ENCODE measurements at places on chromosomes 1 and 21.
A peak's percentile ranks its signal among the peaks of the same experiment; 100 is the strongest.

GRCh38 chr1:2267051-2267830, 39.1 kb downstream of the SKI start:
- no peak for DNase-seq

- DNase-seq: no peak
These were observed 71.4 kb upstream of the GORAB start for GRCh38 chr1:170460414-170461155.

- no peak for DNase-seq
These were observed 590.6 kb downstream of the NUF2 start for GRCh38 chr1:163912170-163912884.

- no peak for DNase-seq
These were observed 6.0 kb downstream of the FCRLB start for GRCh38 chr1:161727256-161727924.

- DNase-seq: no peak
These were observed 21.9 kb downstream of the FAM20B start for GRCh38 chr1:179047636-179047997.

DNA sequence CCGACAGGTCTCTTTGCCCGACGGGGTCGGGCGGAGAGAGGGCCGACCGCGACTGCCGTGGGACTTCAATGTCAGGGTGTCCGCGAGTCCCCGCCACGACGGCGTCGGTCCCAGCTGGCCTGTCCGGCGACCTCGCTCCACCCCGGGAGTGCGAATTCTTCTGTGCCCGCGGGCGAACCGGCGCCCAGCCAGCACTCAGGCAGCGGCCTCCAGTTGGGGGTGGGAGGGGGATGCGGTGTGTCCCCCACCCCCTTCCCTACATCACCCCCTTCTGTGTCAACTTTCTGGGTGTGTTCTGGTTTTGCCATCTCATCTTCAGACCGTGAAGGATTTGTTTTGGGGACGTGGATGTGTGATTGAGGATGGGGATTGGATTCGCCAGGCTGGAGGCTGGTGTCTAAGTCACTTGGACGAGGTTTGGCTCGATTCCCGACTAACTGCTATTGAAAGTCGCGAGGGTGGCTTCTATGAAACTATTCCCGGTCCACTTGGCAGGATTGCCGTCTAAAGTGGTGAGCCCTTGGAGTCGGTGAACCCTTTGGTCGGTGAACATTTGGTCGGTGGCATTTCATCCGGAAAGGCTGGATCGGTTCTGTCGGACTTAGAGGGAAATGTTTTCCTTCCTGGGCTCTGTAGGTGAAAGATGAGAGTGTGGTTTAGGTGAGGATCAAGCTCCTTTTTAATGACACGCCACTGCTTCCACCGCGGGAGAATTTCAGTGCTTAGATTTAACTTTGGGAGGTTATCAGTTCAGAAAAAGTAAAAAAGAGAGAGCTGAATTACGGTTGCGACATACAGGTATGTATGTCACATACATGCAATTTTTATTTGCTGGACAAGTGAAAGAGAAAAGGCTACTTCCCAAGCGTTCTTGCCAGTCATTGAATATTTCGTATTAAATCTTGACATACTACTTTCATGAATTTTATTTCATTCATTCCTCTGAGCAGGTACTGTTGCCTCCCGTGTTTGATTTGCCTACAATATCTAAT, 771 bp downstream of the ABCD3 start:
- no peak for DNase-seq

DNA sequence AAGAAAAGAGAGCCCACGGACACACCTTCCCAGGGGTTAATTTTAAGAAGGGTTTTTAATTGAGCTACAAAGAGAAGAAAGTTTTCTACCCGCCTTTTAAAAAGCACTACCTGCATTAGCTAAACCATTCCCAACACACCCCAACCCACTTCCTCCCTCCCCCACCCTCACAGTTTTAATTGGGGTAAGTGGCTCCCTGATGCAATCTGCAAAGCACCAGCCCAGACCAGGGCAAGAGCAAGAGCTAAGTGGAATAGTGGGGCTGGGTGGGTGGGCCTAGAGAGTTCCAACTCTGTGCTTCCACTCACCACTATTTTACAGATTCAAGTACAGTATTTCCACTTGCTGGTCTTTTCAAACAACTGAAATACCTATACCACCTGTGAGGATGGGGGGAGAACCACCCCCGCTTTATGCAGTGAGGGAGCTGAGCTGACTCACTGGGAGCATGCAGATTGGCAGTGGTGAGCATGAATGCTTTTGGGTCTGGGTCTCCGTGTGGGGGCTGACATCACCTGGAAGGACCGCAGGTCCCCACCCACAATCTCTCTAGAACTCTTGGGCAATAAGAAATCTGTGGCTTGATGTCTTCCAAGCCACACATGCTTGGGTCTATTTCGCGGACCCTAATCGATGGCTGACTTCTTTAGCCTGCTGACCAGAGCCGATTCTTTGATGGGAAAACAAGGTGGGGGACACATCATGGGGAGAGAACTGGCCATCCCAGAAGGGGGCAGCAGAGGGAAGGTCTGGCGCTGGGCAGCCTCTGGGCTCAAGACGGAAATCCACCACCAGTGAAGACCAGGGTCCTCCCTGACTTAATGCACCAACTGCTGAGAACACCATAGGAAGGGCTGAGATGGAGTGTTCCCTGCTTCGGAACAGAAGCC, 95.5 kb downstream of the SSBP3 start:
- DNase-seq: peak; percentile 51

- DNase-seq: no peak
These were observed 63.4 kb downstream of the B3GALT5 start for GRCh38 chr21:39675993-39676661.

- no peak for DNase-seq
These were observed 905 bp downstream of the LIX1L start for GRCh38 chr1:145956781-145957442.

- peak; percentile 42 for DNase-seq
These were observed 10.4 kb upstream of the GALE start for GRCh38 chr1:23810818-23811540.

- no peak for DNase-seq
These were observed 4.4 kb upstream of the KCNN3 start for GRCh38 chr1:154874465-154874864.

DNA sequence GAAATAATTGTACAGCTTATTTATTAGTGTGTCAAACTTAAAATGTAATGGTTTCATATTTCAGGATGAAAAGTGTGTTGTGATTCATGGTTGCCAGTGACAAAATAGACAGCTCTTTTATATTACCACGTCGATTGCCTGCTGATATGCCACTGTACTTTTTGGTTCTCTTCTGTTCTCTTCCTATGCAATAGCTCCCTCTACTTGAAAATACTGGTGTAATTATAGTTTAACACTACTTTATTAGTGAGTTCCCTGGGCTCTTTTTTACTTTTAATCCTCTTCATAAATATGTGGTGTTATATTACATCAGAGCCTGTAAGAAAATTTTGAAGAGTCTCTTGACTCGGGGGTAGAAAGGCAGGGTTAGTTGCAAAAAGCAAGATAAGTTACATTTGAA, 111.3 kb downstream of the PATJ start:
- no peak for DNase-seq

GRCh38 chr1:117044217-117044616, 15.9 kb upstream of the TTF2 start:
- no peak for DNase-seq

DNA sequence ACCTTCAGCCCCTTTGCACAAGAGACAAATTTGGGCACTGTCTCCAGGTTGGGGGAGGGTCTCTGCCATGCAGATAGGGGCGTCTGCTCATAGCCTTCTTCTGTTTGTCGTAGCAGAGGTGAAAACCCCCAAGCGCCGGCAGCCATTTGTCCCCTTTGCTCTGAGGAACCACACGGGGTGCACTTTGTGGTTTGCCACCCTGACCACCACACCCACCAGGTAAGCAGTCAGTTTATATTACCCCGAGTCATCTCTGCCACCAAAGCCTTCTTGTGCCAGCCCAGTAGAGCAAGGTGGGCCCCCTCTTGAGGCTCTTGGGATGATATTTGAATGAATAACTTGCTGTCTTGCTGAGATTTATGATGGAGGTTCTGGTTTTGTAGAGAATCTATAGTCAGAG, 111.8 kb downstream of the VPS13D start:
- DNase-seq: no peak

DNA sequence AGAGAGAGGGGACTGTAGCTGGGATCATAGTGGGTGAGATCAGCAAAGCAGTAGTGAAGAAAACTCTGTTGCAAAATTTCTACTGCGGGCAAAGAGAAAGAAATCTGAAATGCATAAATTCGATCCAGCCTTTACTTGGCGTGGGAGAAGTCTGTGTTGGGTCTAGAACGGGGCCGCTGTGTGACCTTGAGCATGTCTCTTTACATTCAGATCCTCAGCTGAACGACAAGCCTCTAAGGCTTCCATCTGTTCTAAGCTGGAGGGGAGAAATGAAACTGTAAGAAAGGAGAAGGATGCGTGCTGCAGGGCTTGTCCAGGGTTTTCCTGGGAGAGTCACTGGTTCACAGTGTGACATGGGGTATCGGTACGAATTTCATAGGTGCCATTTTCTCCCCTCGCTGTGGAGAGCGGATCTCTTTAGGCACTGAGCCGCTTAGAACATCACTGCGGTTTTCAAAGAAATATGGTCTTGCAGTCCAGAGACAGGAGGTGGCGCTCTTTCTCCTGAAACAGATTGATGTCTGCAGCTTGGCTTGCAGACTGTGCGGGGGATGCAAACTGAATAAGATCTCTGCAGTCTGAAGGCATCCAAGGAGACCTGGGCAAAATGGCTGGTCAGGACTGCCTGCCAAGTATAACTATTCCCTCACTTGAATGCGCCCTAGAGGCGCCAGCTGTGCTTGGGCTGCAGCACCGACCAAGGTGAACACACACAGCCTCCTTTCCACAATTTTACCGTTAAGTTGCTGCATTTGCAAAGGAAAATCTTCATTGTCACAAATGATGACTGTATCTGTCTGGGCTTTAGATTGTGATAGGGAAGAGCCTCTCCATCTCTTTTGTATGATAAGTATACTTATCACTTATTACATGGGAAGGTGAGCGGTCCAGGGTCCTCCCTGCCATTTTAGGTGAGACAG, 104.1 kb downstream of the XCL2 start:
- DNase-seq: peak; percentile 43

- no peak for DNase-seq
These were observed 17.7 kb downstream of the KCNC4 start for GRCh38 chr1:110227774-110228173.

DNA sequence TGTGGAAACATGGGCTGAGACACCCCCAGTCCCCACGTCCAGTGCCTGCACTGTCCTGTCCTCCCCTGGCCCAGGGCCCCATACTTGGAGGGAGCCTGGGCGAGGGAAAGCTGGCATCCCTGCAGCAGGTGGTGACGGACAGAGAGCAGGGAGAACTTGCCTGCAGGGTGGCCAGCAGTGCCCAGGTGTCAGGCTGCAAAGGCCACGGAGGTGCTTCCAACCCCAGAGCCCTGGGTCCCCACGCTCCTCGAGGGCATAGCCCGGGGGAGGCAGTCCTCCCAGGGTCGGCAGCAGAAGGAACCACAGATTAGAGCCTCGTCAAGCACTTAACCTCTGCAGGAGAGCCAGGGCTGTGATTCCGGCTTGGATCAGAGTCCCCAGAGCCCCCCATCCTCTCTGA, 77.5 kb downstream of the ARHGEF16 start:
- no peak for DNase-seq

DNA sequence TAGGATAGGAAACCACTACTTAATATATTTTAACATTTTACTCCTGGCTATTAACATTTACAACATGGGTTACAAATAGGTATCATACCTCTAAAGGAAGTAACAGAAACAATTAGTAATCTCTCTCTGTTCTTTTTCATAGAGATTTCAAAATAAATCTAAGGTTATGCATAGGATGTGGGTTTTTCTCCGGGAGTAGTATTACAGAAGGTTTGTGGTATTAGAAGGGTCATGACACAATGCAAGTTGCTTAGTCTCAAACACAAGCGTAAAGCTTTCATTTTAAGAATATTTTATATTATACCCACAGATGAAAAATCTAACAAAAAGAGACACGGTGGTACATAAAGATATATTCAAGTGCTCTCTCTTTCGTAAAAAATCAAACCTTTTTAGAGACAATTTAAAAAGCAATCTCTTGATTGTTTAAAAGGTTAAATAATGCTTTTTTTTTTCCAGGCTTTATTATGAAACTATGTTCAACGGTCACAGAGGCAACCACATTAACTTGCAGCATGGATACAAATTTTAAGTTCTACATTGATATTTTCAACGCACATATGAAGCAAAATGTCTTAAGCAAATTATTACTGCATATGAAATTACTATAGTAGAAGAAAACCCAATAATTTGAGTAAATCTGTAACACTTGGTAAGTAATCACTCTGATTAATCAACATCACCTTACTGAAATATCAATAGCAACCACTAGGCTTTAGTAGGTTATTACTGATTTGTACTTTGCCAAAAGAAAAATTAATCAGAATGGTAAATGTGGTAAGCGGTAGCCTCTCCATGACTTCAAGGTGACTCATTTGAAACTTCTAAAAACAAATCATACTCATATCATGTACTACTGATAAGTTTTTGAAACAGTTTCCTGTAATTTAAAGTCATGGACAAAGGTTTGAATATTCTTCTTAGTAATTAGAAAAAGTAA, 97.4 kb upstream of the GFI1 start:
- DNase-seq: no peak

- no peak for DNase-seq
These were observed 172.4 kb downstream of the CACNA1E start for GRCh38 chr1:181655756-181656155.

DNA sequence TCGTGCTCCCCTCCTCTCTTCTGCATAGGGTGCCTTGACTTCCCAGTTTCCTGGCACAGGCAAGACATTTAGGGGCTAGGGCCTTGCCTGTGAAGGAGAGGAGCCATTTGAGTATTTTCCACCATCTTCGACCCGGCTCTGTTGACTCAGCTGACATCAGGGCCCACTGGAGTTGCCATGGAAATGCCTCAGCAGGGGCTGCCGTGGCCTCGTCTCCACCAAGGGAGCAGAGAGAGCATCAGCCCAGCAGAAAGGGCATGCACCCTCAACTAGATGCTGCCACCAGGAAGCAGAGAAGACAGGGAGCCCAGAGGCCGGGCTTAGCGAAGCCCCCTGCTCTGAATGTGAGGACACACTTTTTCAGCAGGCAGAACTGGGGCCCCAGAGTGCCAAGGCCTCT, 101.9 kb upstream of the ACTL8 start:
- no peak for DNase-seq

GRCh38 chr1:83103341-83103740, 895.6 kb downstream of the TTLL7 start:
- DNase-seq: no peak

GRCh38 chr1:166884040-166884642, 8.1 kb upstream of the TADA1 start:
- DNase-seq: no peak

DNA sequence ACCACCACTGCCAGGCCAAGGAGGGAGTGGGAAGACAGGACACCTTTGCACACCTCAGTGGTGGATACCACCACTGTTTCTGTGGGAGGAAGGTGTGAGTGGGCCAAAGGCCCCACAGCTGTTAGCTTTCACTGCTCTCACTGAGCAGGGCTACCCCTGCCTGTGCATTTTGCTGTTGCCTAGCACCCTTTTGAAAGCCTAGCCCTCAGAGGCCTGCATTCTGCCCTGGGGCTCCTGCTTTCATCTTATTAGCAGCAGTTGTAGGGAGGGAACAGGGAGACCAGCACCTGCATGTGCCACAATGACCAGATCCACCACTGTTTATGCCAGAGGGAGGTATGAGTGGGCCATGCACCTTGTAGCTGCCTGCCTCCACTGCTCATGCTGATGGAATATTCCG, 110.9 kb upstream of the C21orf91 start:
- DNase-seq: no peak

GRCh38 chr1:145887631-145888030, 2.0 kb upstream of the ANKRD35 start:
- DNase-seq: no peak

- no peak for DNase-seq
These were observed 4.8 kb downstream of the CTH start for GRCh38 chr1:70415882-70416281.

GRCh38 chr1:40769815-40770214, 13.8 kb upstream of the KCNQ4 start:
- no peak for DNase-seq

Measured in HuH-7.5 (cell line).